ENCODE measurements at places on chromosomes 11 and 22.

- no peak for DNase-seq
Observed at GRCh38 chr11:96318399-96318798, 24.6 kb downstream of the MAML2 start.

GRCh38 chr11:62664405-62665074 lies 470 bp downstream of the C11orf98 start:
- peak; percentile 57 for DNase-seq

- no peak for DNase-seq
Observed at GRCh38 chr22:34738661-34739400, 327.1 kb upstream of the ISX start.

- no peak for DNase-seq
Observed at GRCh38 chr11:2208691-2209369, 37.2 kb upstream of the TH start.

GRCh38 chr22:47572443-47572842 lies 810.0 kb downstream of the TBC1D22A start:
- DNase-seq = no peak

- no peak for DNase-seq
Observed at GRCh38 chr11:10658621-10659338, 34.8 kb downstream of the IRAG1 start.

DNA sequence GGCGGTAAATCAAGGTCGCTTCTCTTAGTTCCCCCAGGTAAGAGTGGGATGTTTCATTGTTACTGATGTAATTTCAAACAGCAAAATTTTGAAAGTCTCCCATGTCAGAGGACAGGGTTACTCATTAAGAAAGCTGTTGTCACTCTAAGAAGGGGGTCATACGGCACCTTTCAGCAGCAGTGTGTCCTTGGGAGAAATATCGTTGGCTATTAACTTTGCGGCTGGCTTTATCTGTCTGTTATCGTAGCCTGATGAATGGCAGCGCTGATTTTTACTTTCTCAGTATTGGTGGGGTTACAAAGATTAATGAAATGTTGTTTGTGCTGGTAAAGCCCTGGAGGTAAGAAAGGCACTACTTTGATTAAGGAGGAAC lies 27.5 kb upstream of the FBXO3 start:
- DNase-seq = no peak

GRCh38 chr22:19891317-19892256 lies 36.9 kb upstream of the GNB1L start:
- peak; percentile 67 for DNase-seq

- no peak for DNase-seq
Observed at GRCh38 chr22:27380855-27381254, 420.7 kb downstream of the MN1 start.

DNA sequence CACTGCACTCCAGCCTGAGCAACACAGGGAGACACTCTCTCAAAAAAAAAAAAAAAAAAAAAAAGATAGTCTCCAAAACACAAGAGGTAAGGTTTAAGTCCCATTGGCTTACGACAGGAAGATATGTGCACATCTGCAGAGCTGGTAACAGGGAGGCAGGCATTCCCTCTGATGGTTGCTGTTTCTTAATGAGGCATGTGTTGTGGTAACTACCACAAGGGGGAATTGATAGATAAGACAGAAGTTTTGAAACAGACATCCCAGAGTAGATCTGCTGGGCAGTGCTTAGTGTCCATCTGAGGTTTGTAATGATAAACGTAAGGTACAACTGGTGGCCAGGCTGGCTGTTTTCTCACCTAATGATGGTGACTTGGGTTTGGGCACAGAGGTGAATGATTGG lies 4.7 kb downstream of the EIF1AD start:
- DNase-seq = no peak

DNA sequence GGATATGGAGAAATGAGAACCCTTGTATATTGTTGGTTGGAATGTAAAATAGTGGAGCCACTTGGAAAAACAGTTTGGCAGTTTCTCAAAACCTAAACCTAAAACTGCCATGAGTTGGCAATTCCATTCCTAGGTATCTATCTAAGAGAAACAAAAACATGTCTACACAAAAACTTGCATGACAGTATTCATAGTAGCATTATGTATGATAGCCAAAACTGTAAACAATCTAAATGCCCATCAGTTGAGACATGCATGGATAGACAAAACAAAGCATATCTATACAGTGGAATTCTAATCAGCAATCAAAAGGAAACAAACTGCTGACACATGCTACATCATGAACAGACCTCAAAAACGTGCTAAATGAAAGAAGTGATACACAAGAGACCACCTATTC lies 34.9 kb downstream of the TRAF6 start:
- no peak for DNase-seq

DNA sequence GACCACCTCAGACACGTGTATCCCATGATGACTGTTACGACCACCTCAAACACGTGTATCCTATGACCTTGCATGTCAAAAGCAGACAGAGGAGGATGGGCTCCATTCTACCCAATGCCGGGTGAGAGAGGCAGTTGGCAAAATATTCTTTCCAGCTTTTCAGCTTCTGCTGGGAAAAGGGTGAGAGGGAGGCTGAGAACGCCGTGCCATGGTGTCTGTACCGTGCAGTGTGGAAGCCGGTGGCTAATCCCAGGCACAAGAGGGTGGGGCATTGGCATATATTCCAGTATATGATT lies 1478.4 kb downstream of the TBC1D22A start:
- no peak for DNase-seq

DNA sequence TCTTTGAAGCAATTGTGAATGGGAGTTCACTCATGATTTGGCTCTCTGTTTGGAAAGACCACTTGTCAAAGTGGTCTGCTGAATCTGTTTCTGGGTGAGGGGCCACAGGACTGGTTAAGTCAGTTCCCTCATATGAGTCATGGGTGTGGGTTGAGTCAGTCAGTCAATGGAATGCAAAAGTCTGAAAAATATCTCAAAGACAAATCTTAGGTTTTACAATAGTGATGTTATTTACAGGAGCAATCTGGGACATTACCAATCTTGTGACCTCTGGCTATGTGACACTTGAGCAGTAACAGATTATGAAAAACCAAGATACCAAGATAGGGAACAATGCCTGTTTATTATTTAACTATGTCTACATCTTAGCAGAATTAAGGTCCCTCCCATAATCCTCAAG lies 311.6 kb downstream of the AASDHPPT start:
- DNase-seq = no peak
